Stimulated activated CD8-positive, alpha-beta memory T cell treated with anti-CD3 and anti-CD28 coated beads, Interleukin-7, amount 100 ng/mL, for 48 hours (primary cell): ENCODE measurements at places on chromosomes 12 and 14.
A peak's percentile ranks its signal among the peaks of the same experiment; 100 is the strongest.

DNA sequence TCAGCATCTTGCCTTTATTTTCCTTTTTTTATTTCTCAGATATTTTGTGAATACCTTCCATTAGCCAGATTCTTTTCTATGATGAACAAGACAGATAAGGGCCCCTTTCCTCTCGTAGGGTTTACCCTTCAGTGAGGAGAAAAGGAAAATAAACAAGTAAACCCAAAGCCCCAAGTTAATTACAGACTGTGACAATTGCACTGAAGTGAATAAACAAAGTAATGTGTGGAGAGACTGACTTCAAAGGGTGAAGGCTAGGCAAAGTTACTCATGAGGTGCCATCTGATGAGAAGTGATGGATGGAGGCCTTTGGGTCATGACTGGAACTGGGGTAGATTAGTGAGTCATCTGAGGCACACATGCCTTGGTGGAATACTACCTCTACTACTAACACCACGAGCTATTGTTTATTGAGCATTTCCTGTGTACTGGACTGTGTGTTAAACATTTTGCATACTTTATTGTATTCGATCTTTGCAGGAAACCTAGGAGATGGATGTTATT, 143.4 kb upstream of the PRICKLE1 start:
- no peak for DNase-seq

GRCh38 chr12:46377678-46378077, 5.1 kb upstream of the SLC38A2 start:
- DNase-seq = no peak

- no peak for DNase-seq
Measured at GRCh38 chr14:42565556-42565955, 958.9 kb downstream of the LRFN5 start.

- no peak for DNase-seq
Measured at GRCh38 chr14:89531661-89532335, 114.8 kb upstream of the FOXN3 start.

GRCh38 chr12:50727466-50727865, 36.4 kb upstream of the ATF1 start:
- DNase-seq = no peak

DNA sequence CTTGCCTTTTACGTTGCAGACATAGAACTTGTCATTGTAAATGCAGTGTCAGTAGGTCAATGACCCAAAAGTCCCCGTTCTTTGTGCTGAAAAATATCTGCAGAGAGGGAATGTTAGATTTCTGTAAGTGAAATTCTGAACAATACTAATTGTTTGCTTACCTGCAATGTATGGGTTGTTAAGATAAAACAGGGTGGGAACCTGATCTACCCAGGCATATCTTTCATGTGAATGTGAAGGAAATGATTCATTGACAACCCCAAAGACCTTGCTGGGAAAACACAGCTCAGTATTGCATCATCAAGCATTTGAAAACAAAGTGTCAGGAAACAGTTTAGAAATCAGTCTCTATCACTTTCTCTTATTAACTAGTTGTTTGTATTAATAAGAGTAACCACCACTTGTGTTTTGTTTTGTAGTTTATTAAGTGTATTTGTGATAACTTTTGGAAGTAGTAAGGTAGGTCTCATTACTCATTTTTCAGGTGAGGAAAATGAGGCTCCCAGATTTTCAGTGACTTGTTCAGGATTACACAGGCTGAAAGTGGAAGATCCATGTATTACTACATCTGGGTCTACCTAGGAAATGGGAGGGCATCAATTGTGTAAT, 57.9 kb upstream of the SLC38A2 start:
- no peak for DNase-seq

GRCh38 chr12:54191550-54192022, 2.8 kb upstream of the SMUG1 start:
- peak; percentile 53 for DNase-seq

GRCh38 chr12:111224186-111225066, 144.5 kb downstream of the PHETA1 start:
- DNase-seq = no peak

- DNase-seq = no peak
Measured at GRCh38 chr12:19402743-19403431, 36.4 kb upstream of the AEBP2 start.

DNA sequence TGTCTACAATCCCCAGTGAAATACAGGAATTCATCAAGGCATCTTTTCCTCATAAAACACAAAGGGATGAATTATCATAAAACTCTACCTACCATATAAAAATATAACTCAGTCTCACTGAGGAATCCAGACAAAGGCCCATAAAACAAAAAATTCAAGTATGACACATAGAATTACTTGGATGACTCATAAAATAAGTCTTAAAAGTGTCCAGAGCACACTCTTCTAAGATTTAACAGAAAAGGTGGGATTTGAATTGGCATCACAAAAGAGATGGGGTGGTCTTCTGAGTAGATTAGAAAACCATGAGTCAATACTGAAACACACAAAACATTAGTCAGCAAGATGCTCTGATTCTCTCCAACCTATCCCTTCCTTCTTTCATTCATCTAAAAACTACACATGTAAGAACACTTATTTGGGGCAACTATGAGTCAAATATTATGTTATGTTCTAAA, 202.7 kb upstream of the GARIN6 start:
- no peak for DNase-seq

- DNase-seq = no peak
Measured at GRCh38 chr14:103613517-103613916, 15.5 kb upstream of the KLC1 start.

- no peak for DNase-seq
Measured at GRCh38 chr14:50717811-50718210, 49.7 kb upstream of the SAV1 start.

DNA sequence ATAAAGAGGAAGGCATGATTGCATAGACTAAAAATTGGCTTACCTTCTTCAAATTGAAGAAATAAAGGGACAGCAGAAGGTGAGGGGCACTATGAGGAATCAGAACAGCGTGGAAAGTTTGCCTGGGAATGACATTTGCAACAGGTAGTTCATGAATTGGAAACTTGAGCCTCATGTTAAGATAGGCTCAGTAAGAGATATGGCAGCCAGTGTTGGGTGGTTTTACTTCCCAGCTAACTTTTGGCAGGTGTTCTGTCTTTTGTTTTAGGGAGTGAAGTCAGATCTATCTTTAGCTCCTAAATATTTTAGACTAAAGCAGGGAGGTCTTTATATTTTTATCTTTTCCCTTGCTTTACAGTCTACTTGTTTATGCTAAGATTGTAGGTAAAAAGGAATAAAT, 122.4 kb downstream of the ANO6 start:
- no peak for DNase-seq

- no peak for DNase-seq
Measured at GRCh38 chr12:48601013-48601756, 31.3 kb upstream of the LALBA start.

- no peak for DNase-seq
Measured at GRCh38 chr14:95609398-95609990, 74.6 kb downstream of the GLRX5 start.

GRCh38 chr12:1805441-1806081, 14.8 kb upstream of the LRTM2 start:
- DNase-seq = no peak

DNA sequence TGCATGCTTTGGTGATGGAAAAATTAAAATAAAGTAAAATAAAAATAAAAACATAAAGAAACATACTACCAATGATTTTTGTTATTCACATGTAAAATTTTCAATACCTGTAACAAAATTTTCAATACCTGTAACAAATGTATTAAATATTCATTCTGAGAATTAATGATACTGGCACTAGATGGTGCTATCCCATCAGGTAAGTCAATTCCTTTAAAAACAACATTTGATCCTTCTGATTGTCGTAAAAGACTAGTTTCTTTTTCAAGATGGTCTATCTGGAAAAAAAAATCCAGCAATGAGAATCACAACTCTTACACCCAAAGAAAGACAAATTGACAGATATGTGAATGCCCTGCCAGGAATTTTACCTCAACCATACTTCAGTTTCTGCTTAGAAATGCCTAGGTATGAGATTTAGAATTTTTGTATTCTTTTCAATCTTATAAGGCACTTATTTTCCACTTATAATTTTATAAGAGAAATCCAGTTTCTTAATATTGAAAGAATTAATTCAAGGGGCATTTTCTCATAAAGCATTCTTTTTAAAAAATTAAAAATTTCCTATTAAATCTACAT, 30.7 kb downstream of the CEP290 start:
- no peak for DNase-seq

- DNase-seq = no peak
Measured at GRCh38 chr14:69270097-69270496, 10.1 kb downstream of the GALNT16 start.

DNA sequence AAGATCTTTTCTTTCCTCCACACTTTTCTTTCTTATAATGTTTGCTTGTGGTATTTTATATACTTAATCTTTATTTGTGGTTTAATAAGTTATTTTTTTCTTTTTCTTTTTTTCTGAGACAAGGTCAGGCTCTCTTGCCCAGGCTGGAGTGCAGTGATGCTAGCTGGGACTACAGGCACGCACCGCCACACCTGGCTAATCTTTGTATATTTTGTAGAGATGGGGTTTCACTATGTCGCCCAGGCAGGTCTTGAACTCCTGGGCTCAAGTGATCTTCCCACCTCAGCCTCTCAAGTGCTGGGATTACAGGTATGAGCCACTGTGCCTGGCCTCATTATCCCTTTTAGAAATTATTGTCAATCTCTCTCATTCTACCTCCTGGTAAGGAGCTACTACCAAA, 87.1 kb downstream of the SCFD1 start:
- no peak for DNase-seq

DNA sequence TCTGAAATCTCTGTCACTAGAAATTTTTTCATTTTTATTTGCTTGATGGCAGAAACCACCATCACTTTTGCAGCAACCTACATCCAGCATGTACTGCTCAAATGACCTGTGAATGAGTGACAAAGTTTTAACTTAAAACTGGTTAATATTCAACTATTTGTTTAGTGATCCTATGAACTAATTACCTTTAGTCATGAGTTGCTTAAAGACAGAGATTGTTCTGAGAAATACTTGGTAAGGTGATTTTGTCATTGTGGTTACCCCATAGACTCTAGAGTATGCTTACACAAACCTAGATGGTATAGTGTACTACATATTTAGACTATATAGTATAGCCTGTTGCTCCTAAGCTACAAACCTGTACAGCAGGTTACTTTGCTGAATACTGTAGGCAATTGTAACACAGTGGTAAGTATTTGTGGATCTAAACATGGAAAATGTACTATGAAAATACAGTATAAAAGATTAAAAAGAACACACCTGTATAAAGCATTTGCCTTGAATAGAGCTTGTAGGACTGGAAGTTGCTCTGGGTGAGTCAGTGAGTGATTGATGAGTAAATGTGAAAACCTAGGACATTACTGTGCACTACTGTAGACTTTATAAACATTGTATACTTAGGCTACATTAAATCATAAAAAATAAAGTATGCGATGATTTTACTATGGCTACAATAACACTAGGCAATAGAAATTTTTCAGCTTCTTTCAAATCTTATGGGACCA, 256.6 kb upstream of the PPFIA2 start:
- no peak for DNase-seq

GRCh38 chr14:72023128-72024042, 91.2 kb downstream of the RGS6 start:
- no peak for DNase-seq

DNA sequence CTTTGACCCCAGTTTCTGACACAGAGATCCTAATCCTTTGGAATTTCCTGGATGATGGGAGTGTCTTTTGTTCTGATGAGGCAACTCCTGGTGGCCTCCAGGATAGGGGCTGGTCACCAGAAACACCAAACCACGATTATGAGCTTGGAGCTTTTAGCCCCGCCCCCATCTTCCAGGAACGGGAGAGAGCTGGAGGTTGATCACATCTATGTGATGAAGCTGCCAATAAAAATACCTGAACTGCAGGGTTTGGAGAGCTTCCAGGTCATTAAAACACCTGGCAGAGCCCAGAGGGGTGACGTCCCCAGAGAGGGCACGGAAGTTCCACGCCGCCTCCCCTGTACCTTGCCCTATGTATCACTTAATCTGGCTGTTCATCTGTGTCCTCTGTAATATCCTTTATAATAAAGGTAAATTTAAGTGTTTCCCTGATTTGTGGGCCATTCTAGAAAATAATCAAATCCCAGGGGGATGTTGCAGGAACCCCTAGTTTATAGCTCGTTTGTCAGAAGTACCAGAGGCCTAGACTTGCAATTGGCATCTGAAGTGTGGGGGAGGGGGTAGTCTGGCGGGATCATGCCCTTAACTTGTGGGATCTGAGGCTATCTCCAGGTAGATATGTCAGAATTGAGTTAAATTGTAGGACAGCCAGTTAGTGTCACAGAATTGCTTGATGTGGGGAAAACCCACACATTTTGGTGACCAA, 21.2 kb downstream of the APPL2 start:
- no peak for DNase-seq

DNA sequence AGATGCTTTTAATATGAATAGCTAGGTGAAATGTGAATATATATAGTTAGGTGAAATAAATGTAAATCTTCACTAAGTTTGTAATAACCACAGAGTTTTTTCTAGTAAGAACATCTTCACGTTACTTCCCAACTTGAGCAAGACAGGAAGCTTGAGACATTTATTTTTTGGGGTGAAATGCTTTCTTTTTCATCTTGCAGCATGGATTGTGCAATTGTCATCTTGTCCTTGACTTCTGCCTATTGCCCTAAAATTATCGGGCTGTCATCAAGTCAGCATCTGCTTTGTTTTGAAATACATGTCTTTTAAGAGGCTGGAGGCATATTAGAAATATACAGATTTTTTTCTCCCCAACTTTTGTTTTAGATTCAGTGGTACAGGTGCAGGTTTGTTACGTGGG, 433.9 kb downstream of the PCNX1 start:
- DNase-seq = no peak

GRCh38 chr12:75938189-75938588, 93.4 kb downstream of the PHLDA1 start:
- DNase-seq = no peak

DNA sequence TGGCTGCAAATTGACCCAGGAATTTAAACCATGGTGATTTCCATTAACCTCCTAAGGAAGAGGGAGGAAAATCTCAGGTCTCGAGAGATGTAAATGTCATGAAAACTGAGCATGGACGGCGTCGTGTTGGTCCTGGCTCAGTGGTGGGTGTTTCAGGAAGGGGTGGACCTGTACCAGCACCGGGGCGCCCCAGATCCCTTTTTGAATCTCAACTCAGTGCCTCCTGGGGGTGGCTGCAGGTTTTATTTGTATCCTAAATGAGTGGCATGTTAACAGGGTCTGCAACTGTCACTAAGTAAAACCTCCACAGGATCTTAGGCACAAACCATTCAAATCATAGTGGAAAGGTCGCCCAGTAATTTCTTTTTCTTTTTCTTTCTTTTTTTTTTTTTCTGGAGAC, 101.3 kb downstream of the ASCL4 start:
- DNase-seq = no peak

GRCh38 chr12:118189741-118190191, 53.8 kb downstream of the PEBP1 start:
- no peak for DNase-seq

- no peak for DNase-seq
Measured at GRCh38 chr12:16385782-16386646, 38.6 kb downstream of the MGST1 start.
